Kidney tubule cell (primary cell): ENCODE measurements at places on chromosomes 2 and 18.

- DNase-seq: no peak
Observed at GRCh38 chr18:76307293-76307690, 187.8 kb downstream of the ZNF516 start.

GRCh38 chr18:67354692-67355091, 161.8 kb downstream of the DSEL start:
- DNase-seq: no peak

DNA sequence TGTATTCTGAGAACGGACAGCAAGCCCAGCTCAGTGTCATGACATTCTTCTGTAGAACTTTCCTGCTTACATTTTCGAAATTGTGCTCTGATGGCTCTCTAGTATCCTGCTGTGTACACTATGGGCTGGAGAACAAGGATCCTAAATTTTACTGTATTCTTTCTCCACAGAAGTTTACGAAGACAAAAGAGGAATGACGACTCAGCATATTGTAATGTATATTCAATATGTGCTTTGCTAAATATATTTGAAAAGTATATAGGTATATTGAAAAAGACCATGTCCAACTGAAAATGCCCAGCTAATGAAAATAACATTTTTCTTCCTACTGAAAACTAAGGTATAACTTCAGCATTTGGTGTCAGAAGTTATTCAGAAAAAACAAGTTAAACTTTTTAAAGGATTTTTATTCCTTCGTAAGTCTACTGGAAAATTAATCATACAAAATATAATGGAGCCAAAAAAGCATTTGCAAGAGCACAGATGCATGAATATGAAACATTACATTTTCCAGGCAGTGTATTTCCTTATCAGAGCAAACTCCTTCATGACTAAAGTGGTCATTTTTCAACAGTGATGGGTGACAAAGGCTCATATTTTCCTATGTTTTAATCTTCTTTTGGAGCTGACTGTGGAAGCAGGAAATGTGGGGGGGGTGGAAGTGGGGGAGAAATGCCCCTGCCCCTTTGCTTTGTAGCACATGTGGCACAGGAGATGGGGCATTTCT, 143.8 kb upstream of the THUMPD2 start:
- no peak for DNase-seq

DNA sequence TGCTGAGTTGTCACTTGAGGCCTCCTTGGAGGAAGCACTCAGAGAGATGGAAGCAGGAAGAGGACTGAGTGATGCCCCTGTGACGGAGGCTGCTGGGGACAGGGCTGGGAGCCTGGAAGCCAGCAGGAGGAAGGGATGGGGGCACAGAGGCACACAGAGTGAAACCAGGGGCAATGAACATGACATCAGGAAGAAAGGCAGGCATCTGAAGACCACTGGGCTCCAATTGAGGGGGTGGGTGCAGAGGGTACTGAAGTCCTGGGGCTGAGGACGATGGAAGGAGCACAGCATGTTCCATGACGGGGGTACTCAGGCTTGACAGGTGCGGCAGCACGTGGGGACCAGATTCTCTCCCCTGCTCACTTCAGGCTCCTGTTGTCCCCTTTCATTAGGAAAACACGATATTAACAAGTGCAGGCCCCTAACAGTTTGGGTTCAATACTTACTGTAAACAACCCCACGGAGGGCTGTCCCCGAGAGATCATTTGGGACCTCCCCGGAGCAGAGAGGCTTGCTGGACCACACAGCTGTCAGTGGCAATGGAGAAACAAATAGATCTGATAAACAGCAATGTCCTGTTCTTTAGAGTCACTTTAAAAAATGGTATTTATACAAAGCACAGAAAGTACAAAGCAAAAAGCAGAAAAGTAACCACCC, 8.7 kb downstream of the INPP5D start:
- no peak for DNase-seq

GRCh38 chr2:202094426-202094986, 21.5 kb downstream of the KIAA2012 start:
- no peak for DNase-seq

- DNase-seq: peak; percentile 43
Observed at GRCh38 chr2:104384961-104385360, 469.0 kb upstream of the POU3F3 start.

DNA sequence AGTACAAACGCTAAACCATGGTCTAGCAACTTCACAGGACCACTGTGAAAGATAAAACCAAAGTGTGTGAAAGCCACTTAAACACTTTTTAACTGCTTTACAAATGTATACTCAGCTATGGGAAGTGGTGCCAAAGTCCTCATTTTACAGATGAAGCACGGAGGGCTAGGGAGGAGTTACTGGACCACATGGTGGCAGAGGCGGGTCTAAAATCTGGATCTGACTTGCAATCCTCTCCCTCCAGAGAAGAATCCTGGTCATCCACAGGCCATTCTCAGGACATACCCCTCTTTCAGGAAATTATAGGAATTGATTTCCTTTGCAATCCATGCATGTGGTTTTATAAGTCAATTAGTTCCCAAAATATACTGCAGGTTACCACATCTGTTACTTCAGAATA, 84.6 kb upstream of the GYPC start:
- no peak for DNase-seq

DNA sequence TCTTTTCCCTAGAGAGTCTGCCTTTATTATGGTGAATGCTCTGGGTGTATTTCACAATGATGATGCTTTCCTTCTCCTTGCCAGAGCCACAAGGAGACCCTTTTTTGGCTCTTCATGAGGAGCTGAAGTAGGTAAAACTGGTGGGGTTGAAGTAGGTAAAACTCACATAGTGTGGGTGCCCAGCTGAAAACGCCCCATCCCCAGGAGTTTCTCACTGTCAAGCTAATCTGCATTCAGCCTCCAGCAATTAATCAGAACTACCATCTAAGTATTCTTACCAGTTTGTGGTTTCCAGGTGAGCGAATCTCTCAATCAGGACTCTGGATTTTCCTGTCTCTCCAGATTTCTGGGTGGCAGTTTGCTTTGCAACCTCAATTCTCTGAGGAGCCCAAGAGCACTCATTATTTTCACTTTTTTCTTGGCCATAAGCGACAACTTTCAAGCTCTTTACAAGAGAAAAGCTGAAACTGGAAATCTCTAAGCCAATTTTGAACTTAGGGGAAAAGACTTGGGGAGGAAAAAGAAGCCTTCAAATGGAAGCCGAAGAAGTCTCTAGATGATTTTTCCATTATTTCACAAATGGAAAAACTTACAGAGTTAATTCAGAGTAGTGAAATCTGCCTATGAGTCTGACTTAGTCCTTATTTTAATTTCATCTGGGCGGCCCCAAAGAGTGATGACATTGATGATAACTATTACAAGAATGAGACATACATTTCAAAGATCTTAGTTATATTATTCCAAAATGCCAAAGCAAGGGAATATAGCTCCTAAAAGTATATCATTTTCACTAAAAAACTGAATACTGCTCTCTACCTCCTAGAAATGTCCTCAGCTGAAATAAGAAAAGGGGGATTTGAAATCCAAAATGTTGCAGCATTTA, 121.4 kb upstream of the MAP3K20 start:
- DNase-seq: no peak

DNA sequence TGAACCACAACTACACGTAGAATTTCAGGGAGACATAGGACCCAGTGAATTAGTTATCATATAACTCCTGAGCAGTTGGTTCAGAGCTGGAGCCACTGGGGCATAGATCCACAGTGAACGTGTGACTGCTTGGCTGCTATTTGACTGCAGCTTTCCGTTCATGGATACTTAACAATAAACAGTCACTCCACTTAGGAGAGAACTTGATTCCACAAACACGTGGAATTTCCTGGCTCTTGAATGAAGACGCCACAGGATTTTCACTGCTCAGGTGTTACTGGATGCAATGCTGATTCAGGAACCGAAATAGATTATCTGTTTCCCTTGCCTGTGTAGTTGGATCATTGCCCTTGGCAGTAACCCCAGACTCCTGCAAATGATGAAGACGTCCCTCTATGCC, 679.1 kb upstream of the ZEB2 start:
- DNase-seq: peak; percentile 91

DNA sequence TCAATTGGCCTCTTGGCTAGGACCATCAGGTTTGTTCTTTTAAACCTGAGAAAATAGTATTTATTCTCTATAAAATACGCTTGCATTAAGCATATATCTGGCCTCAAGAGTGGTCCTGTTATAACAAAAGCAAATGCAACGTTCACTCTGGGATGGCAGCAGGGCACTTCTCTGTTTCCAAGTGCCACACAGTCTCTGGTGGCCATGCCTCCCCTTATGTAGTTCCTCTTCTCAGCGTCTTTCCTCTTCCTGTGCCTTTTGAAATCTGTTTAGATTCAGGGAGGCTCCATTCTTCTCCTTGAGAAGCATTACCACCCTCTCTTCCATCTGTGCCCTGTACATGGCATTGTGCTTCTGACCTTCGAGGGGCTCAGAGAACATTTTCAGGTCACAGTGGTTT, 51.9 kb downstream of the TSHZ1 start:
- DNase-seq: no peak

- peak; percentile 17 for DNase-seq
Observed at GRCh38 chr2:201781557-201782051, 871 bp upstream of the ALS2 start.

- no peak for DNase-seq
Observed at GRCh38 chr2:131120815-131121317, 15.7 kb downstream of the PLEKHB2 start.

DNA sequence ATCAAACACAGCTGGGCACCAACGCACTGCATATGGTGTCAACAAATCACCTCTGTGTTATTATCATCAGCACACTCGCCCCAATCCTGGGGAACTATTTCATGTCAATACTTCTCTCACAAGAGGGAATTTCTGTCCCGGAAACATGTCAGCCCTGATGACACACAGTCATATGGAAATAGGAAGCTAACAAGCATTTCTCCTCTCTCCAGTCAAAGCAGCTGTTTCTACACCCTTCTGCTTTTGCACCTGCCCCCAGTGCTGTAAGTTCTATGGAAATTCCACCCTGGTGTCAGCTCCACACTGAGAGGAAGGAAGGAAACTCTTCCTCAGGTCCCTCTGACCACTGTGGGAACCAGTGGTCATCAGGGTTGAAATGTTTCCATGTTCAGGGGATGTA, 447.6 kb upstream of the ID2 start:
- DNase-seq: peak; percentile 31

DNA sequence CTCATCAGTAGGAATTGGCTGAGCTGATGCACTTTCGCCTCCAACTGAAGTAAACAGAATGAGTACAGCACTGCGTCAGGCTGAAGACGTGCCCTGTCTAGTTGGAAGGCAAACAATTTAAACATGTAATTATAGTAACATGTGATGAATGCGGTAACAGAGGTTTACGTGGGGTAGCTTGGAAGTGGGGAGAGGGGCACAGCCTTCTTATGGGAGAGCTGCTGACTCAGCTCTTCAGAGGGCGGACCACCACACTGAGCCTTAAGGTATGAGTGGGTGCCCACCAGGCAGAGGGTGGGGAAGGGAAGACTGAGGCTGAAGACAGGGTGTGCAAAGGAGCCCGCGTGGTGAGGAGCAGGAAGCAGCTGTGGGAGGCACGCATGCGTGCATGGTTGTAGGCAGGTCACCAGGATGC, 6.2 kb upstream of the EHD3 start:
- DNase-seq: no peak

DNA sequence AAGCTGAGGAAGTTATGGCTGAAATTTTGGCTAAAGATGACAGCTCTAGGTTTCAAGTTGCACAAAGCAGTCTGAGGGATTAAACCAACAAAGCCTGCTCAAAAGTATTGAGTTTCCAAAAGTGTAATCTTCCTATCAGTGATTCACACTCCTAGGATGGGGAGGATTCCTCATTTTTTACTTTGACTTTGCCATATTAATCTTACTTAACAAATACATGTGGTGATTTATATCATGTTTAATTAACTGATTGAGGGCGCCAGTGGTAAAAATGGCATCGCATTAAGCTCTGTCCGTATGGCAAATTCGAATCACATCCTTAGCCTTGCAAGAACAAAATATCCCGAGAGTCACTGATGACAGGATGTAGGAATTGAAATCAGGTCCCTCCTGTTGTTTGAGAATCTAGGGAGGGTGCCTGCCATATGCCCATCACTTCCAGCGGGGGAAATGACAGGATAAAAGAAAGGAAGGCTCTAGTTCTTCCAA, 78.1 kb upstream of the ETAA1 start:
- no peak for DNase-seq

DNA sequence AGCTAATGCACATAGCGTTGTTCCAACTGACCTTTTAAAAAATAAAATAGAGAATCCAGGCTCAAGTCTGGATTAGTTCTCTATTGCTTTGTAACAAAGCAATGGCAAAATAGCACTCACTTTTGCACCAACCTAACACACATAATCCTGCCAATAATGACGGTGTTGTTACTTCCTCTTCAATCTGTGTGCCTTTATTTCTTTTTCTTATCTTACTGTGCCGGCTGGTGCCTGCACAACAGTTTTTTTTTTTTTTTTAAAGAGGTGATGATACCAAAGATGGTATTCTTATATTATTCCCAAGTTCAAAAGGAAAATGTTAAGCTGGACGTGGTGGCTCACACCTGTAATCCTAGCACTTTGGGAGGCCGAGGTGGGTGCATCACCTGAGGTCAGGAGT, 3.4 kb downstream of the PLB1 start:
- no peak for DNase-seq

DNA sequence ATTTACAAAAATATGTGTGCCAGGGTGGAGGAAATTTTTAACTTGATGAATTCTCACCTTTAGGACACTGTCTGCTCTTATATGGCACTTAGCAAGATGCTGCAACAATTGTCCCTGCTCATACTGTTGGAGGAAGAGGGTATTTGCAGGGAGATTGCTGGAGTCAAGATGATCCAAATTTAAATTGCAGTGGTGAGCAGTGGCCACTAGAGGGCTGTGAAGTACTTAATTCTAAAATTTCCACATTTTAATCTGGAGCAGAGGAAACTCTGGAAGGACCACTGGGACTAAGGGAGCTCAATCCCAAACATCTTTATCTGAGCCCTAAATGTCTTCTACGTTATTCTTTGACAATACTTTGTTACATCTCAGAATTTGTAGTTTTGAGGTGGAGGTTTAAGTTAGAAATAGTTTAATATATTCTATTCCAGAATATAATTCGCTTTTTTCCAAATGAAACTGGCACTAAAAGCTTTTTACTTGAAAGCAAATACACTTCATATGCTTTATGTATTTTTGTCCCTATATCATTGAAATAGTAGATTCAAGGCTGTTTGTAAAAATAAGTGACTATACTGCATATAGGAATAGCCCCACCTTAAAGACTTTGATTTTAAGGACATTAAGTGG, 33.0 kb upstream of the PTH2R start:
- DNase-seq: peak; percentile 58

GRCh38 chr18:79766308-79766707, 31.4 kb upstream of the KCNG2 start:
- DNase-seq: no peak
